ENCODE measurements at places on chromosomes 6 and 20. TPM values are rescaled to one million over a fixed set of nuclear protein-coding genes. Genes with fewer than 3 reads are reported as not detected.

Gene EMILIN3
- total RNA-seq, result 0.12 TPM

Gene NHLRC1
- total RNA-seq, result 2.1 TPM

Gene NT5E
- total RNA-seq, result 427 TPM

Gene BPIFB1
- not detected for total RNA-seq

Gene RAB32
- total RNA-seq, result 125 TPM

Gene HTR1E
- total RNA-seq, result not detected

Gene SCRT2
- total RNA-seq, result not detected

Gene DNAH8
- not detected for total RNA-seq

Gene TP53TG5
- not detected for total RNA-seq

Gene ENPP1
- 30.0 TPM for total RNA-seq

Gene STX11
- 0.96 TPM for total RNA-seq

Gene ASIP
- total RNA-seq, result not detected

Gene EYS
- not detected for total RNA-seq

Gene CPNE1
- 301 TPM for total RNA-seq

Gene GSTA3
- total RNA-seq, result not detected

Gene MYCT1
- total RNA-seq, result 0.10 TPM

Gene CST2
- total RNA-seq, result not detected

Gene VSX1
- total RNA-seq, result 2.8 TPM

Gene MYO6
- 6.0 TPM for total RNA-seq

Gene TBXT
- not detected for total RNA-seq

Gene PDE7B
- total RNA-seq, result 4.9 TPM

Gene HLA-DPA1
- total RNA-seq, result 4.4 TPM

Gene ADGRF5
- 0.20 TPM for total RNA-seq

Gene TMEM74B
- total RNA-seq, result not detected

Gene HSPA12B
- total RNA-seq, result not detected

Gene PLEKHG1
- 0.12 TPM for total RNA-seq
